ENCODE measurements at places on chromosomes 13 and 19.

DNA sequence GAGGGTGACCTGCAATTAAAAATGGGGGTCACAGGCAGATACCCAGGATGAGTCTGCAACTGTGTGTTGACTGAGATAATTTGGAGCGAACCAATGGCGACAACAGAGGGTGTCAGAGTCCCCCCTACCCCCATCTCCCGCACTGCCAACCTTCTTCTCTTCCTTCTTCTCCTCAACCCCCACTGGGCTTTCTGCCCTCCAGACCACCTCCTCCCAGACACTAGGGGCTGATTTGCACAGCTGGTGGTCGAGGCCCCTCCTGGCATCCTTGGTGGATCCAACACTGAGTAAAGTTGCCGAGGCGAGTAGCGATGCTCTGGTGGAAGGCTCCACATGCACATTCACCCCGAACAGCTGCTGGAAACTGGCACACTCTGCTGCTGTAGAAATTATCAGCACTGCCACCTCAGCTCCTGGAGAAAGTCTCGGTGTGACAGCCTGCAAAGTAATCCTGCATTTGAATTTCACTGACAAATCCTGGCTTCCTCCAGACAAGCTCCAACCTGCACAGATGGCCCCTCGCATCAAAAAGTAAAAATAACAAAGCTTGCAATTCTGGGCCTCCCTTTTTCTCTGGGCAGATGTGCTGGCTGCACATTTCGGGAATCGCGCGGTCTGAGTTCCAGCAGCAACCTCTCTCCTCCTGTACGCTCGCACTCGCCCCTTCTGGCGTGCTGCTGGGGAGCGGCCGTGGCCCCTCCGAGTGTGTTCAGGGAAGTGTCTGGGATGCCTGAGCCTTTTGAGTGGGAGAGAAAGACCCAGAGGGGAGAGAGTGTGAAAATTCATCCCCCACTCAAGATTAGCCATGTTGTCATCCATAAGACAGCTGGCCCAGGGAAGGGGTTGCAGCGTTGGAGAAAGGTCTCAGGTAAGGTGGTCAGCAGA, 28.5 kb downstream of the CCNE1 start:
- no peak for DNase-seq

DNA sequence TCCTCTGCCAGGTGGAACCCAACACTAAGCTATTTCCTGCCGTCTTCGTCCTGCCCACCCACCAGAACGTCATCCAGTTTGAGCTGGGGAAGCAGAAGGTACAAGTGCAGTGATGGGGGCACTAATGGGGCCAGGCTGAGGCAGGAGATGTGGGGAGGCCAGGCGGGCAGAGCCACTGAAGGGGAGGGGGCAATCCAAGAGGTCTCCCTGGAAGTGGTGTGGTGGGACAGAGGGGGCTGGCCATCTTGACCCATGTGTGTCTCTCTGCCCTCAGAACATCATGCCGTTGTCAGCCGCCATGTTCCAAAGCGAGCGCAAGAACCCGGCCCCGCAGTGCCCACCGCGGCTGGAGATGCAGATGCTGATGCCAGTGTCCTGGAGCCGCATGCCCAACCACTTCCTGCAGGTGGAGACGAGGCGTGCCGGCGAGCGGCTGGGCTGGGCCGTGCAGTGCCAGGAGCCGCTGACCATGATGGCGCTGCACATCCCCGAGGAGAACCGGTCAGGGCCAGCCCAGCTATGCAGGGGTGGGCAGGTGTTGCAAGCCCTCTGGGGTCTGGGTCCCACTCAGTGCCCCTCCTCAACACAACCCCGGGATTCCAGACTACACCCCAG, 49.6 kb downstream of the RYR1 start:
- DNase-seq: no peak

- DNase-seq: no peak
These were observed 512.5 kb downstream of the TBC1D4 start for GRCh38 chr13:74969419-74969818.

GRCh38 chr19:34603003-34603402, 74.0 kb downstream of the SCGB2B2 start:
- DNase-seq: no peak

DNA sequence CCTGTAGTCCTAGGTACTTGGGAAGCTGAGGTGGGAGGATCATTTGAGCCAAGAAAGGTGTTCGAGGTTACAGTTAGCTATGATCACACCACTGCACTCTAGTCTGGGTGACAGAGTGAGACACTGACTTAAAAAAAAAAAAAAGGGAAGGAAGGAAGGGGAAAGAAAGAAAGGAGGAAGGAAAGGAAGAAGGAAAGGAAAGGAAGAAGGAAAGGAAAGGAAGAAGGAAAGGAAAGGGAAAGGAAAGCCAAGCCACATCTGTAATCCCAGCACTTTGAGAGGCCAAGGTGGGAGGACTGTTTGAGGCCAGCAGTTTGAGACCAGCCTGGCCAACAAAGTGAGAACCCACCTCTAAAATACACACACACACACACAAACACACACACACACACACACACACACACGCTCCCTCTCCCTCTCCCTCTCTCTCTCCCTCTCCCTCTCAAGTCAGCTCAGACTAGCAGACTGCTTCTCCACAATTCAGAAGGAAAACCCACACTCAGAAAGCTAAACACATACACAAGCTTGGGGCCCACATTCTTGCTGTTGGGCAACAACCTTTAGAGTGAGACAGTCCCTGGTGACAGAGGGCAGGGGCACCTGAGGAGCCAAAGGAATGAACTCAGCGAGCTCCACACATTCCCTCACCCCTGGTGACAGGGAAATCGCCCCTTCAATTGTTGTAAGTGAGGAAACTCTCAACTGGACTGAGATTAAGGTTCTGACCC, 2.7 kb downstream of the ZNF709 start:
- DNase-seq: no peak

GRCh38 chr13:35278917-35279316, 197.6 kb downstream of the MAB21L1 start:
- DNase-seq: no peak

DNA sequence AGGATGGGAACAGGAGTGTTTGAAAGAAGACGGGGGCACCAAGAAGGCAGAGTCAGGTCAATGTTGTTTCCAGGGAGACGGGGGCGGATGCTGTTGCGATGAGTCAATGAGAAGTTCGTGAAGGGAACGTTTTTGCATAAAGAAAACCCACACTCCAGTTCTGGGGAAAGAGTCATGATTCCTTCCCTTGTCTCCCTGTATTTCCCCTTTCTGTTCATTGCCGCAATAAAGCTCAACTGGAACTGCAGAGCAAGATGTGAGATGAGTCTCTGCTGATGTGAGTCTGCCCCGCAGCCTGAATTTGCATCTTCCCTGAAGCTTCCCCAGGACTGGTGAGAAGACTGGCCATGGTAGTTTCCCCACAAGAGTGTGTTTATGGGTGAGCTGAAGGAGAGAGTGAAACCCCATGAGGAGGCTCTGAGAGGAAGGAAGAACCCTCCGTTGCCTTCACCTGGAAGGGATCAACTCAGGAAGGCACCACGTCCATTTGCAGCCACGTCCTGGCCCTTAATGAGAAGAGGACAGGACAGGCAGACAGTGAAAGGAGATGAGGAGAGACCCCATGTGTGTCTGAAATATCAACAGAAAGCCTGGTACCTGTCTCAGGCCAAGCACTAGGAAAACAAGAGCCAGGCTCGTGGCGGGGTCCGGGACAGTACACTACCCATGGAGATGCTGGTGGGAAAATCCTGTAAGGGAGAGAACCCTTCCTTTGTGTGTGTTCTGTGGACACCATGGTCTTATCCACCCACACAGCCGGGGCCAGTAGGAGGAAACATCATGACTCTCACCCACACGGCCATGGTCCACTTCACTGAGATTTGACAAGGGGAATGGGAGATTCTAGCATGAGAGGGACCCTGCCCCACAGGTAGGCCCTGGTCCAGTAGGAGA, 13.7 kb downstream of the LILRA1 start:
- no peak for DNase-seq

Measured in stimulated activated CD4-positive, alpha-beta T cell treated with anti-CD3 and anti-CD28 coated beads, Interleukin-1b, Interleukin-23, amount 100 ng/mL, for 1 hour (primary cell).